Non-pigmented ciliary epithelial cell (primary cell): ENCODE measurements at places on chromosomes 12 and 14.
A peak's percentile ranks its signal among the peaks of the same experiment; 100 is the strongest.

DNA sequence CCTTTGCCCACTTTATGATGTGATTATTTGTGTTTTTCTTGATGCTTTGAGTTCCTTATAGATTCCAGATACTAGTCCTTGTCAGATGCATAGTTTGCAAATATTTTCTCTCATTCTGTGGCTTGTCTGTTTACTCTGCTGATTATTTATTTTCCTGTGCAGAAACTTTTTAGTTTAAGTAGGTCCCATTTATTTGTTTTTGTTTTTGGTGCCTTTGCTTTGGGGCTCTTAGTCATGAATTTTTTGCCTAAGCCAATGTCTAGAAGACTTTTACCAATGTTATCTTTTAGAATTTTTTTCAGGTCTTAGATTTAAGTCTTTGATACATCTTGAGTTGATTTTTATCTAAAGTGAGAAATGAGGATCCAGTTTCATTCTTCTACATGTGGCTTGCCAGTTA is 667.3 kb downstream of the SLC16A7 start:
- no peak for DNase-seq

- DNase-seq, result no peak
Measured at GRCh38 chr12:98403936-98404335, 111.5 kb upstream of the TMPO start.

DNA sequence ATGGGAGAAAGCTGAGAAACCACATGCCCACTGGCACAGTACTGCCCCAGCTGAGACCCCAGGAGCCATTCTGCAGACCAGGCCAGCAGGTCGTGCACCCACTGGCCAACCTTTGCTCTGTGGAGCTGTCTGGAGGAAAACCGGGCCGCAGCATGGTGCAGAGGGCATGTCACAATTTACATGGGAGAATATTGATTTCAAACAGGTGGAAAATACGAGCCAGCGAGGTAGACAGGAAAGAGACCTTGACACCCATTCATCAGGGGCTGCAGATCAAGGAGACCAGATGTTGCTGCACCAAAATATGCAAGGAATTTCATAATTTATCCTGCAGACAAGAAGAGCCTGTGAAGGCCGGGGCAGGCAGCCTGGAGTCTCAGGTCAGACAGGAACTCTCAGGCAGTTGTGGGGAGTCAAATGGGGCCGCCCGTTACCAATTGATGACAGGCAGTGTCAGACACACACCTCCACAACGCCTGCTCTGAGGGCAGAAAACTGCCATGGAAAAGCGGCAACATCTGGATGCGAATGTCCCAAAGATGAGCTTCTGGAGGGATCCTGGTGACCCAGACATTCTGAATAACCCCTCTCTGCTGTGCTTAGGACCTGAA is 74.6 kb upstream of the BCL11B start:
- no peak for DNase-seq

DNA sequence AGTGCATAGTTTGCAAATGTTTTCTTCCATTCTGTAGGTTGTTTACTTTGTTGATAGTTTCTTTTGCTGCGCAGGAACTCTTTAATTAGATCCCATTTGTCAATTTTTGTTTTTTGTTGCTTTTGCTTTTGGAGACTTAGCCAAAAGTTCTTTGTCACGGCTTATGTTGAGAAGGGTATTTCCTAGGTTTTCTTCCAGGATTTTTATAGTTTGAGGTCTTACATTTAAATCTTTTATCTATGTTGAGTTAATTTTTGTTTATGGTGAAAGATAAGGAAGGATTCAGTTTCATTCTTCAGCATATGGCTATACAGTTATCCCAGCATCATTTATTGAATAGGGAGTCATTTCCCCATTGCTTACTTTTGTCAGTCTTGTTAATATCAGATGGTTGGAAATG is 51.9 kb downstream of the SYNE2 start:
- no peak for DNase-seq

- DNase-seq, result no peak
Measured at GRCh38 chr14:87756661-87757060, 236.3 kb downstream of the GALC start.

DNA sequence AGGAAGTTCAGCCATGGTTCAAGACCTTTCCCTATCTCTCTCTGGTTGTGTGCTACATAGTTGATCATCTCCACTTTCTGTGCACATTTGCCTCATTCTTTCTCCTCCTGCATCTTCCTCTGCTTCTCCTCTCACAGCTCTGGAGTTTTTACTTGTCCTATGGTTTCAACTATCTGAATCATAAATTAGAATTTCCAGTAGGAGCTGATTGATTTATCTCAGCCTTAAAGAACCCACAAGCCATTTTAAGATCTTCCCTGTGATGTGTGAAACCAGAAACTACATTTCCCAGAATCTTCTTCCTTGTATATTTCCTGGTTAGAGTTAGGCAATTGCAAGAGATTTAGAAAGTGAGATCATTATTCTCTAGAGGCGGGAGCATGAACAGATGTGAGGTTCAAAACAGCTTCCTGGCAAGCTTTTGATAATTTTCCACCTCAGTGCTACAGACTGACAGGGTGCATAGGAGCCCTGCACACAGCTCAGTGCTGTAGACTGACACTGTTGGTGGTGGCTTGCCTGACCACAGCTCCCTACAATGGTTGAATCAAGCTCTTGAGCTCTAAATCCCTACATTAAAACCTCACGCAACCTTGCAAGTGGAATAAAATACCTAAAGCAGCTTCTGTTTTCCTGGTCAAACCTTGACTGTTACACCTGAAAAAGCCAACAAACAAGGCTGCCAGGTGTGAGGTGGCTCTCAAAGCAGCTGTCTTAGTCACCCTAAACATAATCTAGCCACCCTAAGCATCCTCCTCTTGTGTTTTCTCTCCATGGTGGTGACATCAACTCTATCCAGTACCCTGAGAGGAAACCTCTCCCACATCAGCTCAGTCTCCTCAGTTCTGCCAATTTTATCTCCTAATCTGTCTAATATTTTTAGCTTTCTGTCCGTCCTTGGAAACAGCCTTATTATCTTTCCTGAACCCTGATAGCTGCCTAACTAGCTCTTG is 21.5 kb upstream of the IFNG start:
- DNase-seq, result no peak

DNA sequence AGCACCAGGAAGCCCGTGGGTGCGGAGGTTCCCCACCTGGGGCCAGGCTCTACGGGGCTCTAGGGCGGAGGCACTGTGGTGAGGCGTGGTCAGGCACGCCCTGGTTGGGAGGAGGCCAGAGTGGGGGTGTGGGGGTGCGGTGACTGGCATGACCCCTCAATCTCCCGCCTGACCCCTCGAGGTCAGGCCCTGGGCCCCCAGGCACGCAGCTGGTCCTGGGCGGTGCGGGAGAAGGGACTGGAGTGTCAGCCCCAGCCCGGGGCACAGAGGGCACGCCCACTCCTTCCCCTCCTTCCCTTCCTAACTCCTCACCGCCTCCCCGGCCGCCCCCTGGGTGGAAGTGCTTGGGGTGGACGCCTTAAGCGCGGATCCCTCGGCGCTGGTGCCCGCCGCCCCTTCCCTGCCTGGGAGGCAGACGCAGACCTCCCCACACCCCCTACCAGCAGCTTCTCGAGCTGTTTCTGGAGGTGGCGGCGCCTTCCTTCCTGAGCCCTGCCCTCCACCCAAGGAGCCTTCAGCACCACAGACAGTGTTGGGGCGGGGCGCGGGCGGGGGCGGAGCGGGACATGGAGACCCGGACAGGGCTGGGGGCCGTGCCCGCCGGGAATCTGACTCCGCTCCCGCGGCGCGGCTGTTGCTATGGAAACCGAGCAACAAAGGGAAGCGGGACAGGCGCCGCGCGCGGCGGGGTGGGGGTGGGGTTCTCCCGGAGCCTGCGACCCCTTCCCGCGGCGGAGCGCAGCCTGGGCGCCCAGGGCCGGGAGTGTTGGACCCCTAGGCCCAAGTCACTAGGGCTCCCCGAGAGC is 741 bp upstream of the CRIP2 start:
- DNase-seq, result no peak

- DNase-seq, result peak; percentile 41
Measured at GRCh38 chr12:68428724-68429501, 96.8 kb upstream of the MDM1 start.

DNA sequence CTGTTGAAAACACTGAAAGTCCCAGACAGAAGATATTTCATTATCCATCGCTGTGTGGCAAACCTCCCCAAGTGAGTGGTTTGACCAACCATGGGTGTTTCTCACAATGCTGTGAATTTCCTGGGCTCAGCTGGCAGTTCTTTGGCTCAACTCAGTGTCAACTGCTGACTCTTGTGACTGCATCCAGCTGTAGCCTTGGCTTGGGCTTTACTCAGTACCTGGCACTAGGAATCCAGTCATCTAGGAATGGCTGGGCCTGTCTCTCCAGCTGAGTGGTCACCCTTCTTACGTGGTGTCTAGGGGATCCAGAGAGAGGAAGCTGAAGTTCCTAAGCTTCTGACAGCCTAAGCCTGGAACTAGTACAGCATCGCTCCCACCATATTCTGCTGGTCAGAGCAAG is 80.7 kb upstream of the PSMC1 start:
- DNase-seq, result no peak

DNA sequence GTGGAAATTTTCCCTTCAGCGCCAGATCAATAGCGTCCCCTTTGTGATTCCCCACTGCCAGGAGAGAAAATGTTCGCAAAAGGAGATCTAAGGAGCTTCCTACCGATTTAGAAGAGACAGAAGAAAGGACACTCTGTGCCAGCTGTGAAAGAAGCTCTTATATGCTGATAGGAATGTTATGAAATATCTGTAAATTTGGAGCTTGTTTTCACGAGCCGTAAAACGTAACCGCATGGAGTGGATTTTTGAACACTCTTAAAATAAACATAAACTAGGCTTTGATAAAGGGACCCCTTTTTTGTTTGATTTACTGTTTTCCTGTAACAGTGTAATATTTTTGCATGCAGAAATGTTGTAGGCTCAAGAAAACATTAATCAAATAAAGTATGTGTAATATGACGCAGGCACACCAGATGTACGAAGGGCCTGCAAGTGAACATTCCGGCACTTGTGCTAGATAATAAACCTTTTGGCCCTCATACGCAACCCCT is 346.8 kb downstream of the ETNK1 start:
- DNase-seq, result no peak

DNA sequence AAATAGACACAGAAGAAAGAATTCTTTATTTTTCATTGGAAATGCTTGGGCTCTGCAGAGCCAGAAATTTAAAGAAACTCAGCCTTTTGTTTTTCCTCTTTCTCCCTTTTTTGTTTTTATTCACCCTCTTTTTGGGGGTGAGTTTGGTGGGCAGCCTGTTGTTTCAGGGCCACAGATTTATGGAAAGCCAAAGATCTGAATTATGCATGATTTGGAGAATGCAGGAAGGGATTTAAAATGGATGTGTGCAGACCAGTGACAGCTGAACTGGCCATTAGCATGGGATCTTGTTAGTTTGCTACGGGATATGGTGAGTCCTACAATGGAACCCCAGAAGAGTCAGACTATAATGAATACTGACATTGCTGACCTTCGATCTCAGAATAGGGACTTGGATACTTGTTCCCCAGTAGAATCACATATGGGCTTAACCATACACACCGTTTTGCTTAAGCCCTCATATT is 7.7 kb upstream of the ATXN2 start:
- DNase-seq, result no peak

DNA sequence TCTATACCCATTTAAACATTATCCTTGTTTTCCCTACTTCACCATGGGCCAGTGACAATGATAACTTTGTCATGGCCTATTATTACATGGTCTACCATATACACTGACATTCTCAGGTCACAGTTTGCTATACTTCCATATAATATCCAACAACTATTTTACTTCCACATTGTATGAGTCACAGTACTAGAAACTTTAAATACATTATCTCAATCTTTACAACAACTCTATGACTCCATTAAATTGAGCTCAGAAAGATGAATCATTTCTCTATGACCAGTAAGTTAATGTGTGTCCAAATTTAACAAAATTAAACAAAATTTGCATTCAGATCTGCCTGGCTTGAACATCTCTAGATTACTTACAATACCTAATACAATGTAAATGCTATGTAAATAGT is 93.9 kb downstream of the PLEKHG7 start:
- no peak for DNase-seq

- DNase-seq, result no peak
Measured at GRCh38 chr12:66776974-66777373, 98.1 kb upstream of the GRIP1 start.

GRCh38 chr14:35682802-35683201 is 126.3 kb downstream of the RALGAPA1 start:
- peak; percentile 27 for DNase-seq

DNA sequence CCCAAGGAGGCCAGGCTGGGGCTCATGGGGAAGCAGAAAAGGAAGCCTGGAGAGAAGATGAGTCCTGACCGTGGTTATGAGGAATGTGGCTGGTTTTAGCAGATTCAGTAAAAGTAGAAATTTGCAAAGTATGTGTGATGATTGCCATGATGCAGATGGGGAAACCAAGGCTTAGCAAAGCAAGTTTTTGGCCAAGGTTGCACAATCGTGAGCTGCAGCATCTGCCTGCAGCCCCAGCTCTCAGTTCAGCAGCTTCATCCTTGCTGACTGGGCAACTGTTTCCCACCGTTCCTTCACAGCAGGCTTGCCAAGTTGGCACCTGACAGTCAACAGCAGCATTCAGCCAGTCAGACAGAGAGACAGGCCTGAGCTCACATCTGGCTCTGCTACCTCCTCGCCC is 656.7 kb downstream of the MED13L start:
- no peak for DNase-seq

DNA sequence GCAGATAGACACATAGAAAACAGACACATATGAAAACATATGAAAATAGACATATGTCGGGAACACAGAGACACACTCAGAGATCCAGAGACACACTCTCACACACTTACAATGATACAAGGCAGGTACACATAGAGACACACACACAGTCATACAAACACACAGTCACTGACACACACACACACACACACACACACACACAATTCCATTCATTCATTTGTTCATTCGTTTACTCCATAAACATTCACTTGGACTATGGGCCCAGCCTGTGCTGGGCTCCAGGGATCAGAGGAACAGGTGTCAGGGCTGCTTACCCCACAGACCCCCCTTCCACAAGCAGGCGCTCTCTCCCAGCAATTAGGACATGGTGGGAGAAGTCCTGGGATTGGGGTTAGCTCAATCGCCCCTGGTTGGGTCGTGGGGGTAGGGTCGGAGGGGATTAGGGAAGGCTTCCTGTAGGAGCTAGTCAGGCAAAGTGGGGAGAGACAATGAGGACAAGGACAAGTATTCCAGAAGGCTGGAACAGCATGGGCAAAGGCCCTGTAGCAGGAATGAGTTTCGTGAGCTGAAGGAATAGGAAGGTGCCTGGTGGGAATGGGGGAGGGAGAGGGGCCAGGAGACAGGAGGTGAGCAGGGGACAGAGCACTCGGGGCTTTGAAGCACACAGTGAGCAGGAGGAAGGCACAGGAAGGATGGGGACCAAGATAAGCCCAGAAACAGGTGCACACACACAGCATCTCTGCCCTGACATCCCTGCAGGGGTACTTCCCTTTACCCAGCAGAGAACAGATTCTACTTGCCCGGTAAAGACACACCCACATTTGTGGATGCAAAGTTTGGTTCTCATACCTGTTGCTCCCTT is 6.5 kb downstream of the RASAL1 start:
- DNase-seq, result no peak

DNA sequence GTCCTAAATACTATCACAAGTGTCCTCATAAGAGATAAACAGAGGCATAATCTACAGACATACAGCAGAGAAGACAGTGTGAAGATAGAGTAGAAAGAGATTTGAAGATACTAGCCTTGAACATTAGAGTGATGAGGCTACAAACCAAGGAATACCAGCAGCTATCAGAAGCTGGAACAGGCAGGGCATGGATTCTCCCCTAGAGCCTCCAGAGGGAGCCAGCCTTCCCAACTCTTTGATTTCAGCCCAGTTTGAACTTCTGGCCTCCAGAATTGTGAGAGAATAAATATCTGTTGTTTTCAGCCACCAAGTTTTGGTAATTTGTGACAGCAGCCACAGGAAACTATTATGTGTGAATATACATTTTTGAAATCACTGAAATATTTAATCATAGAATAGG is 47.2 kb downstream of the CCDC91 start:
- DNase-seq, result no peak
